ENCODE measurements at places on chromosomes 7 and 10. TPM values are rescaled to one million over a fixed set of nuclear protein-coding genes. Genes with fewer than 3 reads are reported as not detected.

DNA sequence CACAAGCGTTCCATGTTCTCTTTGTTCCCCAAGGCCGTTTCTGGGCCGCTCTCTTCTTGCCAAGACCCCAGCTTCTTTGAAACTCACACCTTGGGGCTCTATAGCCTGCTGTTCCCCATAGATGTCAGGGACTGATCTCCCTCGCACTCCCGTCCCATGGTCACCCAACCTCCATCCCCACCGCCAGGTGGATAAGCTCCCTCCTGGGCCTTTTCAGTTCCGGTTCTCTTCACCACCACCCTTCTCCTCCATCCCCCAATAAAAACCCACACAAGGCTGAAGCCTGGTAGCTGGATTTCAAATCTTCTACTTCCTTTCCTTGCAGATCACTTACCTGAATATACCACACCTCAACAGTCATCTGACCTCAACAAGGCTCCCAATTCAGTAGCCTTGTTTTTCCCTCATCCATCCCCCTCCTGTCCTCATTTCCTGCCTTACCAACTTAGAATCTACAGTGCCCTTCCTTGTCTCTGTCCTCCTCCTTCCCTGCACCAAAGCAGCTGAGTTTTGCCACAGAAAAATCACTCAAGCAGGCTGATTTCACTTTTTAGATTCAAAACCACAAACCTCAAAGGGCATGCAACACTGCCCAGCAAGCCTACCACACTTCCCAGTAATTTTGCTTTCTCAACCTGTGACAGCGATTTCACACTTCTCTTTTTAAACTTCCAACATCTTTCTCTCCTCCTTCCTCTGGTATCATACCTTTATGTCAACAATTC is 7.7 kb downstream of the SLC37A3 start:
- no peaks in the 10 kb centered on the region for H3K27me3 ChIP-seq
- H3K4me1 ChIP-seq: peaks cover 22% of the 10 kb centered on the region
- H3K4me3 ChIP-seq: no peak overlapping the region
- peak; percentile 15 for DNase-seq
- no peak overlapping the region for H3K27ac ChIP-seq

GRCh38 chr10:776772-777171 is 87.3 kb upstream of the DIP2C start:
- H3K4me3 ChIP-seq: no peak overlapping the region
- H3K27me3 ChIP-seq: no peaks in the 10 kb centered on the region
- no peak for DNase-seq
- H3K4me1 ChIP-seq: no peaks in the 10 kb centered on the region

GRCh38 chr7:69564454-69565417 is 33.5 kb upstream of the AUTS2 start:
- H3K36me3 ChIP-seq: no peaks in the 10 kb centered on the region
- no peak overlapping the region for H3K27ac ChIP-seq
- H3K4me1 ChIP-seq: no peaks in the 10 kb centered on the region
- H3K27me3 ChIP-seq: peaks cover 4% of the 10 kb centered on the region

- no peaks in the 10 kb centered on the region for H3K4me1 ChIP-seq
- H3K27ac ChIP-seq: no peak overlapping the region
- H3K36me3 ChIP-seq: no peaks in the 10 kb centered on the region
- no peak for DNase-seq
- no peaks in the 10 kb centered on the region for H3K27me3 ChIP-seq
Observed at GRCh38 chr7:115505136-115505535, 525.4 kb downstream of the TFEC start.

- H3K27me3 ChIP-seq: no peaks in the 10 kb centered on the region
- no peak overlapping the region for H3K27ac ChIP-seq
- H3K36me3 ChIP-seq: no peaks in the 10 kb centered on the region
- DNase-seq: no peak
- H3K4me1 ChIP-seq: no peaks in the 10 kb centered on the region
Observed at GRCh38 chr10:61642676-61643075, 20.1 kb upstream of the CABCOCO1 start.

DNA sequence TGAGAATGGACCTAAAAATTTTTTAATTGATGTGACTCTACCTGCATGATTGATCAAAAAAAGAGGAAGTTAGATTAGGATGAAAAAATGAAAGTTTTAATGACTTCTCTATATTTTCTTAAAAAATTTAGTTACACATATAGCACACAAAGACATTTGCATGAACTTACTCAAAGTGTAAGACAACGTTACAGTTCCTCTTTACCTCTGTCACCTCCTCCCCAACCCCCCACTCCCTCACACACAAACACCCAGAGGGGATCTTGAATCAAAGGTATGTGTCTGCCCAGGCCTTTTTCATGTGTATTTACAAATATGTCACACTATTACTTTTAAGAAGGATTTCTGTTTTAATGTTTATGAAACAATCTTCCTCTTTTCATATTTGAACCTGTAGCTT is 20.6 kb upstream of the CDCA7L start:
- H3K36me3 ChIP-seq: no peaks in the 10 kb centered on the region
- no peaks in the 10 kb centered on the region for H3K4me1 ChIP-seq
- H3K27me3 ChIP-seq: no peaks in the 10 kb centered on the region
- no peak overlapping the region for H3K4me3 ChIP-seq

GRCh38 chr7:46970476-46970875 is 611.4 kb downstream of the TNS3 start:
- no peak for DNase-seq
- no peaks in the 10 kb centered on the region for H3K27me3 ChIP-seq
- H3K36me3 ChIP-seq: no peaks in the 10 kb centered on the region
- H3K27ac ChIP-seq: no peak overlapping the region

GRCh38 chr7:12801107-12801506 is 113.7 kb downstream of the ARL4A start:
- peak; percentile 72 for DNase-seq
- no peaks in the 10 kb centered on the region for H3K36me3 ChIP-seq
- peaks cover 24% of the 10 kb centered on the region for H3K4me1 ChIP-seq
- H3K27me3 ChIP-seq: no peaks in the 10 kb centered on the region
- H3K27ac ChIP-seq: no peak overlapping the region

The CADPS2 gene
- 31.9 TPM for total RNA-seq

GRCh38 chr10:80427541-80427940 is 19.2 kb downstream of the PRXL2A start:
- no peak overlapping the region for H3K4me3 ChIP-seq
- DNase-seq: no peak
- H3K36me3 ChIP-seq: no peaks in the 10 kb centered on the region
- no peaks in the 10 kb centered on the region for H3K4me1 ChIP-seq
- H3K27ac ChIP-seq: no peak overlapping the region

- H3K4me1 ChIP-seq: no peaks in the 10 kb centered on the region
- no peak overlapping the region for H3K4me3 ChIP-seq
- no peak for DNase-seq
- no peaks in the 10 kb centered on the region for H3K27me3 ChIP-seq
Observed at GRCh38 chr7:81791568-81792518, 22.0 kb upstream of the HGF start.

GRCh38 chr10:69807122-69807521 is 5.4 kb downstream of the COL13A1 start:
- H3K27me3 ChIP-seq: peaks cover 12% of the 10 kb centered on the region
- H3K27ac ChIP-seq: no peak overlapping the region
- peaks cover 10% of the 10 kb centered on the region for H3K4me1 ChIP-seq
- no peak for DNase-seq
- H3K36me3 ChIP-seq: no peaks in the 10 kb centered on the region

The UMAD1 gene
- 34.8 TPM for total RNA-seq

- no peak overlapping the region for H3K27ac ChIP-seq
- peaks cover 8% of the 10 kb centered on the region for H3K4me1 ChIP-seq
- no peaks in the 10 kb centered on the region for H3K27me3 ChIP-seq
- no peak for DNase-seq
- no peak overlapping the region for H3K4me3 ChIP-seq
Observed at GRCh38 chr10:24953675-24954074, 1.3 kb upstream of the PRTFDC1 start.

- no peaks in the 10 kb centered on the region for H3K4me1 ChIP-seq
- no peak overlapping the region for H3K27ac ChIP-seq
- no peaks in the 10 kb centered on the region for H3K36me3 ChIP-seq
- H3K4me3 ChIP-seq: no peak overlapping the region
Observed at GRCh38 chr10:110723224-110723891, 79.2 kb downstream of the RBM20 start.

DNA sequence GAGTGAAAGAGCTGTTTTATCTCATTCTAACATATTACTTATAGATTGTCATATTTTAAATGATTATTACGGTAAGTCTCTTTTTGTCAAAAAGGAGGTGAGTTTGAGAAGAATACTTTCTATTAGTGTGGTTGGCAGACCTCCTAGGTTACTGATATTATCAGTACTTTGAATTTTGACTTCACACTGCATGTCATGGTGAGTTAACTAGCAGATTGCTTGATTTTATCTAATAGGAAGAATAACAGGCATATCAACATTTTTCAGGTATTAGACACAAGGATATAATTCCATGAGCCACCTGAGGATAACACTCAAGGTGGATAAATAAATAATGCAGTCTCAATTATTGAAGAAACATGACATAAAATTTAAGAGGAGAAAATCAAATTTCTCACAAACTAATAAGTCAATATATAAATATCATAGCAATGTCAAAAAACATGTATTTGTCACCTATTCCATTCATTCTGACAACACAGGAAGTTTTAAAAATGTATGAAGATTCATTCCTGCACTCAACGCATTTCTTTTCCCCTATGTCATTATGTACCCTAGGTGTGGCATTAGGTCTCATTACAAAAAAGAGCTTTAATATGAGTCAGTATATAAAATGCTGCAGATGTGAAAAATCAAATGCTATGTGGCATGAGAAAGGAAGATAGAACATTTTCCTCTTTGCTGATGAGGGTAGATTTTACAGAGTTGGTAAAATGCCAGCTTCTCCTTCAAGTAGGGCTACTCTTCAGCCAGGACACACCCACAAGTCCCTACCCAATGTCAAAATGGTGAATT is 1621.6 kb downstream of the REEP3 start:
- H3K27me3 ChIP-seq: no peaks in the 10 kb centered on the region
- H3K4me3 ChIP-seq: no peak overlapping the region
- DNase-seq: no peak
- no peak overlapping the region for H3K27ac ChIP-seq
- no peaks in the 10 kb centered on the region for H3K4me1 ChIP-seq

DNA sequence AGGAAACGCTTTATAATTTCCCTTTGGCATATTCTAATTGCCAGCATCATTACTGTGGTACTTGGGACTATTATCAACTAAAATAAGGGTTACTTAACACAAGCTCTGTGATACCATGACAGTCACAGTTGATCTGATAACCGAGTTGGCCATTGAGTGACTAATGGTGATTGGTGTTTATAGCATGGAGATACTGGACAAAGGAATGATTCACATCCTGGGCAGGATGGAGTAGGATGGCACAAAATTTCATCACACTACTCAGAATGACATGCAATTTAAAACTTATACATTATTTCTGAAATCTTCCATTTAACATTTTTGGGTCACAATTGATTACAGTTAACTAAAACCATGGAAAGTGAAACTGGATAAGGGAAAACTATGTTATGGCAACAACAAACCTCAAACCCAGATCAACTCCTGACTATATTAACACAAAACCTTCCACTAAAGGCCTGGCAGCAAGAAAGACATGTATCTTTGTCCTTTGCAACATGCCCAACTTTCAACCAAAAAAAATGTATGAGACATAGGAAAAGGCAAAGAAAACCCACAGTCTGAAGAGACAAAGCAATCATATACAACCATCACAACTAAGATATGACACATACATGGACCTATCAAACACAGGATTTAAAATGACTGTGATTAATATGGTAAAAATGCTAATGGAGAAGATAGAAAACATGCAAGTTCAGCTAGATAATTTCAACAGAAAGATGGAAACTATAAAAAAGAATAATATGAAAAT is 208.5 kb upstream of the NRP1 start:
- no peak overlapping the region for H3K4me3 ChIP-seq
- H3K27me3 ChIP-seq: no peaks in the 10 kb centered on the region
- no peaks in the 10 kb centered on the region for H3K36me3 ChIP-seq
- H3K4me1 ChIP-seq: no peaks in the 10 kb centered on the region

DNA sequence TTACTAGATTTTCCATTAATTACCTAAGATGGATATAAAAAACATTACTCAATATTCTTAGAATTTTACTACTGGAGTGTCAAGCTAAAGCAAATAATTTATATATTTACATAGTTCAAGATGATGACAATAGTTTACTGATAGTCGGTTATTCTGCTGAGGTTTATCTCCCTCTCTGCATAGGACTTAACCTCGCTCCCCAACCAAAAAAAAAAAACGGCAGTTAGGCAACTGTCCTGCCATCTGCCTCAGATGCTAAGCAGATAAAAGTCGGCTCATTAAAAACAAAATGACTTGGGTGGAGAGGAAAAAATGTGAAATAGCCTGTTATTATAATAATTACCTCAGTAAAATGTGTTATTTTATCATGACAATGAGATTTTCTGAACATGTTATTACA is 14.0 kb upstream of the ITGB8 start:
- H3K27me3 ChIP-seq: no peaks in the 10 kb centered on the region
- no peak overlapping the region for H3K4me3 ChIP-seq
- H3K27ac ChIP-seq: no peak overlapping the region
- no peaks in the 10 kb centered on the region for H3K36me3 ChIP-seq
- no peak for DNase-seq

The MARCHF5 gene
- total RNA-seq: 11.2 TPM

DNA sequence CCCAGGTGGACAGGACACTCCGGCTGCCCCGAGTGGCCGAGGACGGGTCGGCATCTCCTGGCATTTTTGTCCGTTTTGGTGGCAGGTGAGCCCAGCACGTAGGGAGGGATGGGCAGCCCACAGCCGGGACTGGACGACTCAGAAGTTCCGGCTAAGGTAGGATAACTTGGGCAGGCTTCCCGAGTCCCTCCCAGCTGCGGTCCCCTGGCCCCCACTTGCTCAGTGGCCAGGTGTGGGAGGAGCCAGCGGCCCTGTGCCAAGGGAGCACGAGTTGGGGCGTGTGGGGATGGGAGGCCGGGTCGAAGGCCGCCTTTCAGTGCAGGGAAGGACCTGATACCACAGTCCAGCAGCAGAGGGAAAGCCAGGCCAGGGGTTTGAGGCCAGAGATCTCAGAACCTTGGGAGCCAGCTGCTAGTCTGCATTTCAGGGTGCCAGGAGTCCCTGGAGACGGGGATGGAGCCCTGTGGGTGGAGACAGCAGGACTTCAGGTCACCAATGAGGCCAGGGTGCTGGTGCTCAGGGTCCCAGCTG is 58.5 kb downstream of the PWWP2B start:
- no peak for DNase-seq
- no peaks in the 10 kb centered on the region for H3K27me3 ChIP-seq
- H3K4me1 ChIP-seq: peaks cover 49% of the 10 kb centered on the region
- no peak overlapping the region for H3K4me3 ChIP-seq
- H3K27ac ChIP-seq: no peak overlapping the region

The FGFBP3 gene
- total RNA-seq: 2.3 TPM

- peak; percentile 33 for DNase-seq
- no peak overlapping the region for H3K4me3 ChIP-seq
- no peaks in the 10 kb centered on the region for H3K36me3 ChIP-seq
- H3K4me1 ChIP-seq: peaks cover 18% of the 10 kb centered on the region
- H3K27ac ChIP-seq: no peak overlapping the region
Observed at GRCh38 chr7:151168003-151168786, 701 bp upstream of the GBX1 start.

All from body of pancreas (tissue), 4 donors.